ENCODE measurements at places on chromosomes 5 and 9.

DNA sequence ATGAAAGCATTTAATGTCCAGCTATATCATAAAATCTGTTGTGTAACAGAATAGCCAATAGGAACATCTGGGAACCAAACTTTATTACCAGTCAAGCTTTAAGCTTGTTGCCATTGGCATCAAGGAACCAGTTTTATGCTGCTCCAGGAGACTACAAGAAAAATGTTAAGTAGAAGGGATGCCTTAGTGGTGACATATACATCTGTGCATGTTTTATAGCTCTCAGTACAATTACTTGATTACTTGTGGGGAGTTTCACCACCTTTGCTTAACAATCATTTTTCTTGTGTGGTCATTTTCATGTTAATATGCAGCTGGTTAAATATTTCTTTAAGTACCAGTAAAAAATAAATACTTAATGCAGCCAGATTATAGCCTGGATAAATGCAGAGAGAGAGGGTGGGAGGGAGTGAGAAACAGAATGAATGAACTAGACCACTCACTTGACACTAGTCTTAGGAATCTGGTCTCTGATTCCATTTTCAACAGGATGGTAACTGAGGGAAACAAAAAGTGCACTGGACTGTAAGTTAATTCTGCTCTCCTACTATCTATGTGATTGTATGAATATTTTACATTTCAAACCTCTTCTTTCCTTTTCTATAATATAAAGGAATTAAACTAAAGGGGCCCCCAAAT, 35.7 kb upstream of the LURAP1L start:
- no peak for DNase-seq

DNA sequence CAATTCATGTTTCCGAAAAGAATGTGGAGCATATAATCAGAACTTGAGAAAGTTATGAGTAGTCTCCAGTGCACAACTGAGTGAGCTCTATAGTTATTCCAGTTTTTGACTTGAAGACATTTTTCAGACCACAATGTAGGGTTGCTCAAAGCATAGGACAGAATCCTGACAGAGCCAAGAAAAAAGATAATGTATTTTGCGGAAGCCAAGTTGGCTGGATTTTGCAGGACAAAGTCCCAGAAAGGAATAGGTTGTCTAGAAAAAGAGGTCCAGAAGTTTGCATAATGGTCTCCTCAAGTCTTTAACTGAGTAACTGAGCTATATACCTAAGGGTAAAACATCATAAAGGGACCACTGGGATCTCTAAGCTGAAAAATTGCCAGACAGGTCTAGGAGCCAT, 1028.0 kb downstream of the TAF11L14 start:
- no peak for DNase-seq

DNA sequence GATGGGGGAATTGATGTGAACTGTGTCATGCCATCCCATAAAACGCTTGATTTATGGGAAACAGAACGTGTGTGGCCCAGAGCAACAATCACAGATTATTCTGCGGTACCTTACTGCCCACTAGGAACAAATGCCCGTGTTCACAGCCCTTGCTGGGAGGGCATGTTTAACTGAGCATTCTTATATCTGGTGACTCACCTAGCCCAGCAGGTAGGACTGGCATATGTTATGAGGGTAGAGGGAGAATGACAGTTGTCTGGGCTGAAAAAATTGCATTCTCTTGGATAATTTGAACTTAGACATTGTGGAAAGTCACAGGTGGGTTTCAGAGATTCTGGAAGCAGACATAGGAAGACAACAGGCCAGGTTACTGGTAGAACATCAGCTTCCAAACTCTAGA, 460.6 kb downstream of the DMRT2 start:
- no peak for DNase-seq

GRCh38 chr5:120803282-120803681, 339.2 kb downstream of the PRR16 start:
- DNase-seq, result no peak

- DNase-seq, result no peak
These were observed 14.3 kb upstream of the SIL1 start for GRCh38 chr5:139212486-139212885.

DNA sequence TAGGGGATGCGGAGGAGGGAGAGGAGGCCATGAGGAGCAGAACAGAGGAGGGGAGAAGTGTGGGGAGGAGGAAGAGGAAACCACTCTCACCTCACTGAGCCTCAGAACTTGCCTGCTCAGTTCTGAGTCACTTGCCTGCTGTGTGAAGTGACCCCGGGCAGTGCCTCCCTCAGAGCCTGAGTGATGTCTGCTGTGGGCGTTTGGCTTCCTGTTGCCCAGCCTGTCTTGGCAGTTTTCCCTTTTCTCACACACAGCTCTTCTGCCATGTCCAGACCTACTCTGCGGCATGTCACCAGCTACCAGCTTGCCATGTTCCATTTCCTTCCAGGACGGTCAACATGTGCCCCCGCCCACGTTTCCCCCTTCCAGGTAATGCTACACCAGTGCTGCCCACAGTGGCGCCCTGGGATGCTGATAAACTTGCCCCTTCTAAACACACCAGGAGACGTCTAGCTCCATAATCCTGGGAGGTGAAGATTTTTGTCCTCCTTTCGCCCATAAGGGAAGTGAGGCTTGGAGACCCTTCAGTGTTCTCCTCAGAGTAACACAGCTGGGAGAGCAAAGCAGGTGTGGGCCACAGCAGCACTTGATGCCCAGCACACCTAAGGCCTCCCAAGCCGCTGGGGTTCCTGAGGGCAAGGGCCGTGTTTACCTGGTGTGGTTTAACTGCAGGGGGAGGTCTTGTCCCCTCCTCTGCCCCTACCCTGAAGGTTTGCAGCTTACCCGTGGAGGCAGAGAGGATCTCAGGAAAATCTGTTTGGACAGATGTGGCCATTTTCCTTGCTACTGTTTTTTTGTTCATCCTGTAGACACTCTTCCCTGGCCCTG, 63.8 kb upstream of the RNF130 start:
- DNase-seq, result no peak
